Activated CD4-positive, alpha-beta T cell treated with anti-CD3 and anti-CD28 coated beads, Interleukin-2, amount 10 ng/mL, durations not matched to agents 7 days and 5 days (primary cell): ENCODE measurements at places on chromosomes 1 and 21.

DNA sequence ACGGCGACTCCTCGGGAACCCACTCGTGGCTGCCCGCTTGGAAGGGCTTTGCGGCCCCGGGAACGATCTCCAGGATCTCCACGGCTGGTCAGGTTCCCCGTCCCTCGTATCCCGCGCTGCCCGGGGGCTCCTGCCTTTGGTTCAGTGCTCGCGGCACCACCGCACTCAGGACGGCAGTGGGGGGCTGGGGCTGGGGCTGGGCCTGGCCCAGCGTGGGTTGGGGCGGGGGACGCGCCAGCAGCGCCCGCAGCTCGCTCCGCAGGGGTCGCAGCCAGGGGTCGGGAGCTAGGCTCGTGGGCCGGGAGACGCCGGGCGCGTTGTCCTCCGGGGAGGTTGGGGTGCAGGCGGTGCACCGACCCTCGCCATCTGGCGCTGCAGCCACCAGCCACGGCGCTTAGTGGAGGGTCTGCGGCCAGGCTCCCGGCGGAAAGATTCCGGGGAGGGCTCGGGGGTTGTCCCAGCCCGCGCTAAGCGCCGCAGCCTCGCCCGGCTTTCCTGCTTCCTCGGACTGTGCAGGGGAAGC lies 8.9 kb downstream of the SIM2 start:
- DNase-seq = no peak

GRCh38 chr1:94416901-94417727 lies 1.1 kb upstream of the ABCD3 start:
- no peak for DNase-seq

DNA sequence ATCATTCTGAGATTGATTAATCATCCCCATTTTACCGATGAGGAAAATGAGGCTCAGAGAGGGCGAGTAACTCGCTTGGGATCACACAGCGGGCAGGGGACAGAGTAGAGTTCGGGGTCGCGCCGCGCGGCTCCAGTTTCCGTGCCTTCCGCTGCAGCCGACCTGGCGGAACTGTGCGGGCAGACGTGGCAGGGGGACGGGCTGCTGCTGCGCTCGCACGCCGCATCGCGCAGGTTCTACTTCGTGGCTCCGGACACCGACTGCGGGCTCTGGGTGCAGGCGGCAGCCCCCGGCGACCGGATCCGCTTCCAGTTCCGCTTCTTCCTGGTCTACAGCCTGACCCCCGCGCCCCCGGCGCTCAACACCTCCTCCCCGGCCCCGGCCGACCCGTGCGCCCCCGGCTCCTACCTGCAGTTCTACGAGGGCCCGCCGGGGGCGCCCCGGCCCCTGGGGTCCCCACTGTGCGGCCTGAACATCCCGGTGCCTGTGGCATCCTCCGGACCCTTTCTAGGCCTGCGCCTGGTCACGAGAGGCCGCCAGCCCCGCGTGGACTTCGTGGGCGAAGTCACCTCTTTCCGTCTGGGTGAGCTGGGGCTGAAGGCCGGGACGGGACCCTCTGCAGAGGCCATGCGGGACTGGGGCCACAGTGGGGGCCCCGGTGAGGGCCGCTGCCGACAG lies 2.3 kb downstream of the LDLRAD2 start:
- peak; percentile 9 for DNase-seq

GRCh38 chr1:163300568-163300967 lies 21.2 kb upstream of the NUF2 start:
- no peak for DNase-seq

GRCh38 chr1:57549300-57549699 lies 125.4 kb upstream of the DAB1 start:
- DNase-seq = no peak

- no peak for DNase-seq
Measured at GRCh38 chr1:7008331-7008730, 223.1 kb downstream of the CAMTA1 start.

- DNase-seq = no peak
Measured at GRCh38 chr1:189563784-189564183, 913.9 kb downstream of the BRINP3 start.

DNA sequence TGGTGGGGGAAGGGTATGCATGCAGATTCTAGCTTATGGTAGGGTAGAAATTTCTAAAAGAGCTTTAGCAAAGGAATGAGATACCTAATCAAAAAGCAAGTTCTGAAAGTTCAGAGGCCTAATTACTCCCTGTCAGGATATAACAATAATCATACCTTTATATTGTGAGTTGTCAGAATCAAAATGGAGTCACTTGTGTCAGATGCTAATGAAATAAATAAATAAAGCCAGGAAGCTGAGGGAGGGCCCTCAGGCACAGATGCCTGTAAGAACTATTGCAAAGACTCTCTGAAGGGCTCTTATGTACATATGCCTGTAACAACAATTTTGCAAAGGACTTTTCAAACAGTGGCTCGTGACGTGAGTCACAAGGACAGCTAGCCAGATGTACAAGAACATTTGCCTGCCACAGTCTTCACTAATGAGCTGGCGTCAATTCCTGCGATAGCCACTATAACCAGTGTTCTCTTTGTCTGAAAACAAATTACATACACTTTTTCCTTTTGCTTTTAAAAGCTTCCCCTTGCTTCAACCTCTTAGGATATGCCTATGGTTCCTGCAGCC lies 27.4 kb upstream of the DNASE2B start:
- DNase-seq = no peak
